ENCODE measurements at places on chromosomes 4 and X.
A peak's percentile ranks its signal among the peaks of the same experiment; 100 is the strongest.

DNA sequence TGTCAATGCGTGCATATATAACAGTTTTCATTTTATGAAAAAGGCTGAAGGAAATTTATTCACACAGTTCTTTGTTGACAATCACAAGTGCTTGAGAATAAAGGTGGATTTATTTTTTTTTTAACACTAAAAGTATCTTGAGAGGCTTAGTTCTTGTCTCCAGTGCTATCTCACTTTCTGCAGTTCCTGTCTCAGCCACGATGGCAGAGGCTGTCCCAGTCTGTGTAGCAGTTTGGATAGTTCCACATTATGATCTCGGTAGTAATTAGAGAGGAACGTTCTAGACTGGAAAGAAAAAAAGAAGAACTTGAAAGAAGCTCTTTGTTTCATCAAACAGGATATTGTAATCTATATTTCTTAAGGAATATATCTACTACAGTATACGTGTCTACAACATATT lies 229.0 kb downstream of the UGT8 start:
- no peak for DNase-seq

DNA sequence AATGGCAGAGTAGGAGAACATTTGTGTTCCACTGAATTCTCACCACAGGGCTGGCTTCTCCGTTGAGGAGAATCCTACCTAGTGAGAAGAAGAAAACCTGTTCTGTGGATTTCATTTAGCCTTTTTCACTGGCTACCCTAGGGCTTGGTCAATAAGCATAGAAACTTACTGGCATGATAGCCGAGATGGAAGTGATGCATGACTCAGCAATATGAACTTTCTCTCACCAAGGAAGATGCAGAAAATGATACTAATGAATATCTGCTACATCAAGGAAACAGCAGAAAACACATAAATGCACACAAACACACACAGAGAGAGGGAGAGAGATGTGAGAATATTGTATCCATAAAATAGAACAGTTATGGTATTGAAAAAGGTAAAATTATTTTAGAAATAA lies 216.3 kb downstream of the HHIP start:
- DNase-seq, result no peak

DNA sequence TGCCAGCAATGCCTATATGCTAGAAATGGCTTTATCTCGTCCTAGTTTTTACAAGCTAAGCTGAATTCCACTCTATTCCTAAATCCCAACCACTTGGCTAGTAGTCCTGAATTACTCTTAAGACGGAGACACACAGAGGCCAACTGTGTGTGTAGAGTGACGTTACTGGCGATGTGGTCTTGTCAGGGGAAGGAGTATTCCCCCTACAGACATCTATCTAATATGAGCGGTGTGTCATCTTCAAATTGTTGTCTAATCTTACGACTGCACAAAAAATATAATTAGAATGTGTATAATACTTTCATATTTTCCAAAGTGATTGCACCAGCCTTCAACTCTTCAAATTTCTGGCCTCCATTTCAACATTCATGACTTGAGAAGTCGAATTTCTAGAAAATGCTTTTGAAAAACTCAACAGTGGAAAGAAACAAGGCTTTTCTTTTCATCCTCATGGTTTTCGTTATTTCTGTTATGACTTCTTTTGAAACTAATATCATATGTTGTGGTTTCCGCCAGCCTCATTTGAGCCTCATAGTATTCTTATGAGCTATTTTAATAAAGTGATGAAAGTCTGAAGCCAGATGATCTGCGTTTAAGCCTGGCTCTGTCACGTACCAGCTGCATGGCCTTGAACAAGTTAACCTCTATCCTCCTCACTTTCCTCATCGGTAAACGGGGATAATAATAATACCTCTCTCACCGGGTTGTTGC lies 132.3 kb downstream of the SOWAHB start:
- no peak for DNase-seq

GRCh38 chr4:123741906-123742305 lies 345.3 kb downstream of the SPRY1 start:
- DNase-seq, result no peak

GRCh38 chr4:77240469-77241066 lies 83.6 kb downstream of the CCNG2 start:
- DNase-seq, result peak; percentile 28

DNA sequence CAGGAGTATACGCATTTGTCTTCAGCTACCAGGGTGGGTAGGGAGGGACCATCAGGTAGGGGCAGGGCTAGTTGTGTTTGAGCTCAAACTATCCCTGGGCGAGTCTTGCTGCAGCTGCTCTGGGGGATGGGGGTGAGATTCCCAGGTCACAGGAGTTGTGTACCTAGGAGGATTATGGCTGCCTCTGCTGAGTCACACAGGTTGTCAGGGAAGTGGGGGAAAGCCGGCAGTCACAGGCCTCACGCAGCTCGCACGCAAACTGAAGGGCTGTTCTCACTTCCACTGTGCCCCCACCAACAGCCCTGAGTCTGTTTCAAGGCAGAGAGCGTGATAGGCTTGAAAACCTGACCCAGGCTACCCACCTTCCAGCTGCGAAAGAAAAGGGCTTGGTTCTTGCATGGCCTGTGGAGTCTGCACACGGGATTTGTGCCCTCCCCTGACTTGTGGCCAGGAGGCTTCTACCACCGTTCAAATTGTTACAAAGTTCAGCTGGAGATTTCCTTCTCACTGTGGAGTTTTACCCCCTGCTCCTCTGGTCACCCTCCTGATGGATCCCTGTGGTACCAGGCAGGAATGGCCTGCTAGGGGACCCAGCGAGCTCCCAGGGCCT lies 63.8 kb downstream of the ARFIP1 start:
- no peak for DNase-seq

DNA sequence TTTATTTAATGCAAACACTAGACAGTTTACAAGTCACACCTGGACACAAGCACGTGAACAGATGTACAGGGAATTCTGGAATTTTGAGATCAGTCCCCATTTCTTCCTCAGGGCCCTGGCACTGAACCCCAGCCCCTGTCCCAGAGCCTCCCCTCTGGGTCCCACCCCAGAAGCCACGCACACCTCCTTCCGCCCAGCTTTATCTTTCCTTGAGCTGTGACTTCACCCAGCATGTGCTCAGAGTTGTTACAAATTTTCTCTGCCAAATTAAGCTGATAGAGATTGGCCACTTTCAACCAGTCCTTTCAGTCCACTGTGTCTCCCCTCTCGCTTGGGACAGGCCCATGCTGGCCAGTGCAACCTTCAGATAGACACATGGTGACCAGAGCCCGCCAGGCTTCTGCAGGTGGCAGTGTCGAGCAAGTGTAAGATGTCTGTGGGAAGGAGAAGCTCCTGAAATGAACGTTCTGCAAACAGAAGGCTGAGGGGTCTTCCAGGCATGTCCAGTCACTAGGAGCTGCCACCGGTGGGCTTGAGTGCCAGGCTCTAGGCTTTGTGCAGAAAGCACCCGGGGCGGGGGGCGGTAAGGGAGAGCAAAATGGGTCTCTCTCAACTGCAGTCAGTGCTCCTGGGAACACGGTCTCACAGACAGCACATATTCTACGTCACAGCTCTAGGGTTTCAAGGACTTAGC lies 73.3 kb downstream of the MTMR1 start:
- no peak for DNase-seq

DNA sequence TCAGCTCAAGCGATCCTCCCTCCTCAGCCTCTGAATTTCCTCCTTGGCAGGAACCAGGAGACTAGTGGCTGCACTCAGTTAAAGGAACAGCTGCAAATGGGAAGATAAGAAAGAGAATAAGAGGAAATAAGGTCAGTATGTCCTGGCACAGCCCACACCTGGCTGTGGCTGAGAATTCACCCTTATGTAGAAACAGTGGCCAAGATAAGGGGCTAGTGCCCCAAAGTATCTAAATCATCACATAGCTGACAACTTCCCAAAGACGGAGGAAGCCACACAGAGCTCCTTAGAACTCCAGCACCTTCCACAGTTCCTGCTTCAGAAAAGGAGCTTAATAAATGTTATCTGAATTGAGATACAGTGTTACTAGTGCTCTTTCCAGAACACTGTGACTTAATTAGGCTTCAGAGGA lies 2.3 kb upstream of the CHIC2 start:
- no peak for DNase-seq

- no peak for DNase-seq
Measured at GRCh38 chr4:97910005-97910404, 233.3 kb downstream of the STPG2 start.

DNA sequence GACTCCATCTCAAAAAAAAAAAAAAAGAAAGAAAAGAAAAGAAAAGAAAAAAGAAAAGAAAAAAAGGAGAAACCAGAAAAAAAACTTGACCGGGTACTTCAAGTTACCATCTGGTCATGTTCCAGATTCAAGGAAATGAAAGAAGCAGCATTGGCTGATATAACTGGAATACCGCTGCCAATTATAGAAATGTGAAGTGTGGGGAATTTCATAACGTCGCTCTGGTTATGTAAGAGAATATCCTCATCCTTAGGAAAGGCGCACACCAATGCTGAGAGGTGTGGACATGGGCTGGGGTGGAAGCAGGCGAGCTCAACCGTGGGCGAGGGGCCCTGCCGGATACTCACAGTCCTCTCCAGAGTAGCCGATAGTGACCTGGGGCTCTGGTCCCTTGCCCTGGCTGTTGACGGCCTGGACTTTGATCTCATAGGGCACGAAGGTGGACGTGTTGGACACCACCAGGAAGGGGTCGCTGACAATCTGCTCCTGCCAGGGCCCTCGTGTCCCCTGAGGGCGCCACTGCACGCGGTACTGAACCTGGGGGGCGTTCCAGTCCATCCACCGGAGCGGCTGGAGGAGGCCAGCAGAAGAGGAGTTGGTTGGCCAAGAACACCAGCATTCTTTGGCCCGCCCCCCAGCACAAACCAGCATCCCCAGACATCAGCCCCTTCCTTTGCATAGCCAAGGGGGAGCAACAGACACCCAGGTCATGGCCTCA lies 19.5 kb downstream of the L1CAM start:
- no peak for DNase-seq

DNA sequence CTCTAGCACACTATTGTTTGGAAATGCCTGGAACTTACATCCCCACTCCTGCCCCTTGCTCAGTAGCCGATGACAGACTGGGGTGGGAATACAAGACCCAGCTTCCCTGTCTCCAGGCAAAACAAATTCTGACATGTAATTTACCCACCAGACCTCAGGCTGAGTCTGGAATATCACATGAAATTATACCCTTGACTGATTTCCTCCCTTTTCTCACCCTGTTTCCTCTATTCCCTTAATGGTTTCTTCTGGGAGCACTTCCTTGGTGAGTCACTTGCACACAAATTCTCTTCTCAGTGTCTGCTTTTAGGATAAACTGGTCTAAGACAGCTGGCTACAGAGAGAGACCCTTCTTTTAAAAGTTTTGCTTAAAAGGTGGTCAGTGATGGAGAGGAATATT lies 65.8 kb upstream of the DIPK2B start:
- no peak for DNase-seq

DNA sequence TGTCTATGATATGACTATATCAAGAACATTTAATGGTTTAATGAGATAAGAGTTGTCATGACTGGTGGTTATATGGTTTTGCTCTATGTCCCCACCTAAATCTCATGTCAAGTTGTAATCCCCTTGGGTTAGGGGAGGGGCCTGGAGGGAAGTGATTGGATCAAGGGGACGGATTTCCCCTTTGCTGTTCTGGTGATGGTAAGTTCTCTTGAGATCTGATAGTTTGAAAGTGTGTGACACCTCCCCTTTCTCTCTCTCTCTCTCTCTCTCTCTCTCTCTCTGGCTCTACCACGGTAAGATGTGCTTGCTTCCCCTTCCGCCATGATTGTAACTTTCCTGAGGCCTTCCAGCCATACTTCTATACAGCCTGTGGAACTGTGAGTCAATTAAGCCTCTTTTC lies 803.4 kb downstream of the TRIML1 start:
- no peak for DNase-seq

DNA sequence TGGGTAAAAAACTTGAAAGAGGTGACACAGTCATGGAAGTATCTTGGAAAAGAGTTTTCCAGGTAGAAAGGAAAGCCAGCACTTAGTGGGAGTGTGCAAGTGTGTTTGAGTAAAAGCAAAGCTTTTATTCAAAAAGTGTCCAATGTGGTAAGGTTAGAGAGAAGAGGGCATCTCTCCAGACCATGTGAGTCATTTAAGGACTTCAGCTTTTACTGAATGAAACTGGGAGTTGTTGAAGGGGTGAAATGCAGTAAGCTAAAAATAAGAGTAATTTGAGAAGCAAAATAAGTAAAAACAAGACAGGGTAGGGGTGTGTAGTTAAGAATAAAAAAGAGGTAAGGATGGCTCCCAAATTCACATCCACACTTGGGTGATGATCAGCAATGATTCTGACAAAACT lies 238.9 kb downstream of the SLC7A11 start:
- no peak for DNase-seq

Data from activated CD4-positive, CD25-positive, alpha-beta regulatory T cell (primary cell).